CD14-positive monocyte (primary cell): ENCODE measurements at places on chromosomes 6 and 20.

GRCh38 chr20:17287503-17287902 is 60.7 kb downstream of the PCSK2 start:
- no peak for DNase-seq

GRCh38 chr6:84773431-84774156 is 9.2 kb upstream of the TBX18 start:
- no peak for DNase-seq

DNA sequence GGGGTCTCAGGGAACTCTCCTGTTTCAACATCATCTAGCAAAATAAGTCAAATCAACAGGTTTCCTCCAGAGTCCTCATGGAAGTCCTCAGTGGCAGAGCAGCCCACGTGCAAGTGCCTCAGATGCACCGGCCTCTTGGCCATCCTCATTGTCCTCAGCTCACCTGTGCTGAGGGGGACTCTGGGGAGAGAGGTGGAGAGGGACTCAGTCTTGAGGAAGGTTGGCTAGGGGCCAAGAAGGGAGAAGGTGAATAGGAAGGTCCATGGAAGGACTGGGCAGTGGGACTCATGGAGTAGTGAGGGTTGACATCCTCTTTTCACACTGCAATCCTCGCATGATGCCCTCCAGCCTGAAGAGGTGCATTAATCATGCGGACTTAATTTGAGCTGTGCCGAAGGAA is 77.9 kb upstream of the DUSP22 start:
- no peak for DNase-seq

GRCh38 chr6:27441001-27441400 is 31.9 kb downstream of the ZNF184 start:
- DNase-seq: no peak

DNA sequence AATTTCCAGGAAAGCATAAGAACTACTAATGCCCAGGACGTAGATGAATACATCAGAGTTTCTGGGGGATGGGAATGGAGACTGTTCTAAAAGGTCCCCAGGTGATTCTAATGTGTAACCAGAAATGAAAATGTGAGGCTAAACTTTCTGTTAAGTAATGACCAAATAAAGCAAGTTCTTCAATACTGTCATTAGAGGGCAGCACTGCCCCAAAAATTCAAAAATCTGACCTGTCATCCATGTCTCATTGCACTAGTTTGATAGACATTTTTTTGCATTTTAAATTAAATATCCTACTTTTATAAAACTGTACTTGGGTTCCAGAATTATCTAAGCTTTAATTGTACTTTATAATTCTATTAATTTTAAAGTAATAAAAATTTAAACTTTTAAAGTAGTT is 94.9 kb downstream of the RFX6 start:
- peak; percentile 7 for DNase-seq

GRCh38 chr20:18666803-18667415 is 79.1 kb downstream of the DTD1 start:
- DNase-seq: no peak

GRCh38 chr6:13334953-13335352 is 6.6 kb upstream of the TBC1D7 start:
- DNase-seq: no peak

GRCh38 chr6:12505486-12505885 is 211.1 kb upstream of the PHACTR1 start:
- DNase-seq: no peak

DNA sequence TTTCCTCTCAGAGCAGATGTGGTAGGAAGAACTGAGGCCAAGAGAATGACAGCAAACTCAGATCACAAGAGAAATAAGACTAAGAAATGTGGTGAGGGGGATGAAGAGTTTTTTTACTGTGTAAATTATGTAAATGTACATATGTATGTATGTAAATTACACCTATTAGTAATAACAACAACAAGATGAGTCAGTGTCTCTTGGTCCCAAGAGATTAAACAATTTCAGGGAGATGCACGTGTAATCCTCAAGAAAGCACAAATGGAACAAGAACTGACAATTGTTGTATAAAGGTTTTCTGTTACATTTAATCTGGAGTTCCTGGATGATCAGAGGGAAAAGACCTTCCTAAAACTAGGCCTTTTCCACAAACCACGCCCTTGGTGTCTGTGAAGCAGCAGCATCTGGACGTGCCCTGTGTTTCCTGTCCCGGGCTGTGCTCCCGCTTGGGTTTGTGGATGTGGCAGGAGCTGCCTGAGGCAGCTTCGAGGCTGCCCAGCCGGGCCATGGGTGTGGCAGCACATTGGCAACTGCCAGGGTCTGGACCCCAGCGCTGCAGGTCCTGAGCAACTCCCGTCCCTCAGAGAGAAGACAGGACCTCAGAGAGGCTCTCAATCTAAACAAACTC is 994 bp downstream of the CLDN20 start:
- DNase-seq: no peak

GRCh38 chr20:38857703-38858102 is 52.2 kb downstream of the PPP1R16B start:
- no peak for DNase-seq

GRCh38 chr6:149093643-149094042 is 223.9 kb upstream of the TAB2 start:
- DNase-seq: no peak

DNA sequence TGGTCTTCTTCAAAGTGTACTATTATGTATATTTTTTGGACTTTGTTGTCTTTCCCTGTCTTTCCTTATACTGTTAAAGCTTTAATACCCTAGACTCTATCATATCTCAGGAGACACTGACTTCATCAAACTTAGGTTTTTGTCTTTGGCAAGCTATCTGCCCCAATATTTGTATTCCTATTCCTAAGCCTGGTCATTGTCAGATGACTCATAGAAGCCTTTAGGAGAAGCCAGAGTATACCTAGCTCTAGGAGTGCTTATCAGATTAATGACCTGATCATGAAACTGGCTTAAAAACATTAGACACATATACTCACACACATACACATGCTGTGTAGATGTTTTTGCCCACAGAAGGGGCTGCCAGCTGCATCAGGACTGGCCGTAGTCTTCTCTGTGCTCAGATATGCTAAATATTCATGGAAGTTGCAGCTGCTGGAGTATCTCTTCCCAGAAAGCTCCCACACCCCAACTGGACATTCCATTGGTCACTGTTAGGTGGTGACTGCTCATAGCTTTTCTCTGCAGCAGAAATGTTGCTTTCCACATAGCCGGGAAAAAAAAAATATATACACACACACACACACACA is 102.0 kb downstream of the ANKS1A start:
- no peak for DNase-seq

DNA sequence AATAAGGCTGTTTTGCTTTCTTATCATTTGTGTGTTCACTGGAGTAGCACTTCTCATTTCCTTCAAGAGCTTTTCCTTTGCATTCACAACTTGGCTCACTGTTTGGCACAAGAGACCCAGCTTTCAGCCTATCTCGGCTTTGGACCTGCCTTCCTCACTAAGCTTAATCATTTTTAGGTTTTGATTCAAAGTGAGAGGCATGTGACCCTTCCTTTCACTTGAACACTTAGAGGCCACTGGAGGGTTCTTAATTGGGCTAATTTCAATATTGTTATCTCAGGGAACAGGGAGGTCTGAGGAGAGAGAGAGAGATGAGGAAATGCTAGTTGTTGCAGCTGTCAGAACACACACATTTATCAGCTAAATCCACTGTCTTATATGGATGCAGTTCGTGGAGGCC is 82.9 kb upstream of the SCAF8 start:
- no peak for DNase-seq

GRCh38 chr20:24389686-24390085 is 79.7 kb upstream of the SYNDIG1 start:
- peak; percentile 66 for DNase-seq

- DNase-seq: no peak
Measured at GRCh38 chr6:3484946-3485345, 28.1 kb upstream of the SLC22A23 start.

- no peak for DNase-seq
Measured at GRCh38 chr20:43322851-43323250, 133.1 kb upstream of the PTPRT start.

DNA sequence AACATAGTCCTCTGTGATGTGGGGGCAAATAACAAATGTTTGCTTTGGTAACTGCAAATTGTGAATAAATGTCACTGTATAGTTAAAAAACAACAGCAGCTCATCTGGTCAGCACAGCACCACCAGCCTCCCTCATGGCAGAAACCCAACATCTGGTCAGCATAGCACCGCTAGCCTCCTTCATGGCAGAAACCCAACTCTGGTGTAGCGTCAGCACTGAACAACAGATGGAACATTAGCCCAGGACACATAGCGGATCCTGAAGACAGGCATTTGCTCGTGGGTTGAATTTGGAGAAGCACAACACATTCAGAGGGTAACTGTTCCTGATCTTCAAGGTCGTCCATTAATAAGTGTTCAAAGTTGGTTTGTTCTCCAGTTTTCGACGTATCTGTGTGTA is 265.9 kb downstream of the DLL1 start:
- no peak for DNase-seq

DNA sequence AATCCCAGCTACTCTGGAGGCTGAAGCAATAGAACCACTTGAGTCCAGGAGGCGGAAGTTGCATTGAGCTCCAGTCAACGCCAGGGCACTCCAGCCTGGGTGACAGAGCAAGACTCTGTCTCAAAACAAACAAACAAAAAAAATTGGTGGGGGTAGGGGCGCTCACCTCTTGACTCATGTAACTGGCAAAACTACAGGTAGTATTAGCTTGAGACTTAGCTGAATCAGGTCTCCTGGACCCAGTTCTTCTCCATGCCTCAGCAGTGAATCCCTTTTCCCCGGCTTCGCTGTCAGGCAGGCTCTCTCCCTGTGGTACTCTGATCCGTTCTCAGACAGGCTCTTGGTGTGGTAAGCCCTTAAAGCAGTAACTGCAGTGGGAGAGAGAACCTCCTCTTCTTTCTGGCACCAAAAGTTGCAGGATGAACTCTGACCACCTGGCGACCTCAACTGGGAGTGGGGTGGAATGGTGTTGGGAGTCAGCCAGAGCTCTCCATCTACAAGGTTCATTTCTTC is 12.9 kb downstream of the SLC9A8 start:
- DNase-seq: no peak

- DNase-seq: no peak
Measured at GRCh38 chr6:34656378-34657036, 40.1 kb downstream of the ILRUN start.

DNA sequence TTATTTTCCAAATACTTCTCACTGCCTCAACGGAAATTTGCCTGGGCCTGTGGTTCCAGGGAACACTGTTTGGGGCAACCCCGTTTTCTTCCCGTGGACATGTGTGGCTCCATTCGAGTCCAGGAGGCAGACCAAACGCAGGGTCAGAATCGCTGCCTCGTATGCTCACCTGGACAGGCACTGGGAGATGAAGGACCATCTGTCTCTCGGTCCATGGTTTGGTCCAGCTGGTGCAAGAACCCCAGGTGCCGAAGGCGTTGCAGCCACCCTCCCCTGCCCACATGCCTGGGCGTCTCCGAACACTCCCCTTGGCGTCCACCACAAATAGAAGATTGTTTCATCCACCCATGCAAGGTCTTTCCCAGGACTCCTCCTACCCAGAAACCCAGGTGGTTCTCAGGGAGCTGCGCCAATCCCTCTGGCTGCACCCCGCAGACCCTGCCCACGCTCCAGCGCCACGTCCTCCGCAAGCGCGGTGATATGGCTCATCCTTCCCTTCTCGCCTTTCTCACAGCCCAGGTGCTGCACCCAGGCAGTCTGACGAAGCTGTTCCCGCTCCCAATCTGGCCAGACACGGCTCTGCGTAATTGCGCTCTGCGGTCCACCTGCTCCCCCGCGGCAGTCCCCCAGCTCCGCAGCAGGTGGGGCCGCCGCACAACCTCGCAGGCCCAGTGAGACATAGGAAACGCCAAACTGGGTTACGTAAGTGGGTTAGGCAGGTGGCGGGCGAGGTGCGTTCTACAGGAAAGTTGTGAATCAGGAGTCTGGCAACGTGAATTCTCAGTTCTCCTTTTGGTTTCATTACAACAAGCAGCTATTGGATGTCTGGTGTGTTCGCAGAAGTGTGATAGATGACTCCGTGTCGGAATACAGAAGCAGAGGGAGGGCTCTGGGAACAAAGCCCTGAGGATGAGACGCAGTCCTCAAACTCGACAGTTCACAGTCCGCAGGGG is 146.2 kb upstream of the ECI2 start:
- DNase-seq: peak; percentile 5

- DNase-seq: no peak
Measured at GRCh38 chr20:13430346-13431002, 208.3 kb downstream of the TASP1 start.

GRCh38 chr6:33104887-33105286 is 29.1 kb downstream of the HLA-DPB1 start:
- no peak for DNase-seq

- DNase-seq: no peak
Measured at GRCh38 chr6:168711049-168711640, 270.2 kb downstream of the SMOC2 start.

DNA sequence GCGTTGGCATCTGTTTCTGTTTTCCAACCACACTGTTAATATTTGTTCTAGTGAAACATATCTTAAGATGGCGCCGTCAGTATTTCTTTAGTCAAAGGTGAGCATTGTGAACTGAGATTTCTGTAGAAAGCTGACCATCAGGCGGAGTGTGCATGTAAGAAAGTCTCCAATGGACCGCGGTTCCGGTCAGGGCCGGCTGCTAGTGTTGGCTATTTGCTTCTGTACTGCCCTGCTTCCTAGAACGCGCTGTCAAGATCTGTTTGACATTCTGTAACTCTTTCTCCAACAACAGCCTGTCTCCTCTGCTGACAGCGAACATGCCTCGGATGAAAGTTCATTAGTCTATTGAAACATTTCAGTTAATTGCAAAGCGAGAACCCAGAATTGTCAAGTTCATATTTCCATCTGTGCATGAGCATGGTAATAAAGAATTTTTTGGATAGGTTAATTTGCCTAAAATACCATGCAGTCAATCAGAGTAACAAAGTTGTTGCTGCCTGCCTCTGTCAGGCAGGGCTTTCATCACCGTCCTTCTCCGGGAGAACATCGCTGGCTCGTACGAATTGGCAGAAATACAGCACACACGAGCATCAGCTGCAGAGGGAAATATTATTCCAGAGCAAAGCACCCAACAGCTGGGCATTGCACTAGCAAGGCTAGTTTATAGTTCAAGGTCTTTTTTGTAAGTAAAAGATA is 369.1 kb downstream of the CDH4 start:
- no peak for DNase-seq

GRCh38 chr6:53035549-53036213 is 29.5 kb upstream of the FBXO9 start:
- DNase-seq: no peak

GRCh38 chr20:6783752-6784151 is 16.3 kb downstream of the BMP2 start:
- DNase-seq: no peak

DNA sequence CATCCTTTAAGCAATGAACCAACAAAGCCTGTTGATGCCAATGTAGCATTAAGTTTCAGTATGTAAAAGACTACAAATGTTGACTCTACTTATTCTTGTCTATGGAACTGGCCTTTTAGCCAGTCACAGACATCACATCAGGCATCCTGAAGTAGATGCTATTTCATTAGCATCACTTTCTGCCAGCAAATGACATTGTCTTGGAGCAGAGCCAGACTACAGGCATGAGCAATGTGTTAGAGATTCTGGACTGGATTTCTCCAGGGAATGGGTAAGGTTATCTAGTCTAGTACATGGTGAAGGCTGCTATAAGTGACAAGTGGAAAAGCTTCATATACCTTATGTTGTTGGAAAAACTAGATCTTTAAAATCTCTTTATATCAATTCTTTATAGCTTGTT is 142.9 kb downstream of the ADGRB3 start:
- no peak for DNase-seq
